Smooth muscle cell of the brain vasculature (primary cell): ENCODE measurements at places on chromosomes 12 and 14.

- peak; percentile 94 for DNase-seq
Measured at GRCh38 chr12:109462868-109463692, 14.0 kb downstream of the KCTD10 start.

DNA sequence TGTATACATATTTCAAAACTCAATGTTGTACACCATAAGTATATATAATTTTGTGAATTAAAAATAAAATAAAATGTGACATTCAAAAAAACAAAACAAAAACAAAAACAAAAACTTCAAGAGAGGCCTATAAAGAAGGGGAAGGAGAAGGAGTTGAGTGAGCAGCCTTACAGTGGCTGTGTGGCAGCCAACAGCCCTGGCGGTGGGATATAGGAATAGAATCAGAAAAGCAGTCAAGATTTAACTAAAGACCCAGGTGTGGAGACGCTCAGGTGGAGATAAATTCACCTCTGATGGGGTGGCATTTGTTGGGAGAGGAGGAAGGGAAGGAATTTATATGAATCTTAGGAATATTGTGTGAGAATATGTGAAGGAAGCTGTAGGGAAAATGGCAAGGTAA lies 41.8 kb upstream of the E2F7 start:
- no peak for DNase-seq

DNA sequence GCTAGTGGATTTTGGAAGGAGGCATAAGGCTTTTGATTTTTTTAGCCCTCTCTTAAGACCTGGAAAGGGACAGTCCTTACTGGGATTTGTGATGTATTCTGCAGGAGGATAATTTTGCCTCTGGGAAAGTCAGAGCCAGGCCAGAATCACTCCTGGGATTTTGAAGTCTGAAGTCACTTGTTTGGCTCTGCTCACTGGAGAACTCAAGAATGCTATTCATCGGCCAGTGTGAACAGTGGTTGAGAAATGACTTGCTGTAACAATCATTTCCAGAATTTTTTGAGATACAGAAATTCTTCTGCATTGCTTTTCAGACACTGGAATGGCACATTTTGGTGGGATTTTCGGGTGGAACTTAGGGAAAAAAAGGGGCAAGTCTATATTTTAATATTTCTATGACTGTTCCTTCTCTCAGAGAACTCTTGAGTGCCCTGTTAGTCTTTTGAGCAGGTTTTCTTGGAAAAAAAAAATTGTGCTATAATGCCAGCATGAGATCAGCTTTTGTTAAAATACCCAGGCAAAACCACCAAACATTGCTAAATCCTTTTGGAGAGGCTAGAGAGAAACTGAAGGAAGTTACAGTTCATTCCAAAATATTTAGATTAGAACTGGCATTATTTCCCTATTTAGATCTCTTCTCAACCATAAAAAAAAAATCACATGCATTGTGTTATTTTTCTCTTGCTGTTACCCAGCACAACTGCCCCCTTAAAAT lies 26.1 kb upstream of the BHLHE41 start:
- no peak for DNase-seq

GRCh38 chr12:117036046-117036445 lies 63.2 kb downstream of the TESC start:
- DNase-seq = no peak

GRCh38 chr12:1310653-1311052 lies 283.7 kb downstream of the FBXL14 start:
- DNase-seq = no peak
